ENCODE measurements at places on chromosomes 12 and 14.

DNA sequence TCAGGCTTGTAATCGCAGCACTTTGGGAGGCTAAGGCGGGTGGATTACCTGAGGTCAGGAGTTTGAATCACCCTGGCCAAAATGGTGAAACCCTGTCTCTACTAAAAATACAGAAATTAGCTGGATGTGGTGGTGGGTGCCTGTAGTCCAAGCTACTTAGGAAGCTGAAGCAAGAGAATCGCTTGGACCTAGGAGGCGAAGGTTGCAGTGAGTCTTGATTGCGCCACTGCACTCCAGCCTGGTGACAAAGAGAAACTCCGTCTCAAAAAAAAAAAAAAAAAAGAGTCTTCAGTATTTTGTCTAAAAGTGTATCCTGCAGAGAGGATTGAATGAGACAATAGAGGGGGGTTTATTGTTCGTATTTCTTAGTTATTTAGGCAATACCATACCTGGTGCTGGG is 25.3 kb downstream of the FOXA1 start:
- DNase-seq = no peak

DNA sequence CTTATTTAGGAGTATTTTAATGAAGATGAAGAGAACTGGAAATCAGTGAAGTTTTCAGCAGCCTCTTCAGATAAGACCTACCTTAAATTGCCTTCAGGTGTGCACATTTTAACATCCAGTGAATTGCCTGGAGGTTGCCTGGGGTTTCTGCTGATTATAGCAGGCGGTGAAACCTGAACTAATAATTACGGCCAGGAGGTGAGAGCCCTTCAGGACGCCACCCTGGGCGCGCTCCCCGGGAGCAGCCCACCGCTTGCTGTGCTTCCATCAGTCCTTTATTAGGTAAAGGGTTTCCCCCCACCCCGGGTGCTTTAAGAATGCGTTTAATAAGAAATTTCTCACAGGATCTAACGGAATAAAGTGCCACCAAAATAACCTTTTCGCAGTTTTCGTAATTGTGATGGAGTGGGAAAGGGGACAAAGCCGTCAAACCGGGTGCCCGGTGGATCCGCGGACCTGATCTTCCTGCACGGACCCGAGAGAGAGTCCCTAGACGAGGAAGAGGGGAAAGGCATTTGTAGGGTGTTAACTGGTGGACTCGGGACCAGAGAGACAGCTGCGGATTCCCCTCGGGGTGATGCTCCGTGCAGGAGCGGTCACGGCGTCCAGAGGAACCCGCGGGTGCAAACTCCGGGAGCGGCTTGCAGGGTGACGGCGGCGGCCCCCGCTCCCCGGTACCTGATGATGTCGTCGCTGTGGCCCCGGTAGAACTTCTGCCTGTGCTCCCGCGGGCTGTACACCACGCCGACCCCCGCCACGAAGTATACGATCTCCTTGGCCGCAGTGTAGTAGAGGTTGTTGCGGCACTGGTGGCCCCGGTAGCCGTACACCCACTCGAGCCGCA is 902 bp downstream of the EML5 start:
- DNase-seq = no peak

DNA sequence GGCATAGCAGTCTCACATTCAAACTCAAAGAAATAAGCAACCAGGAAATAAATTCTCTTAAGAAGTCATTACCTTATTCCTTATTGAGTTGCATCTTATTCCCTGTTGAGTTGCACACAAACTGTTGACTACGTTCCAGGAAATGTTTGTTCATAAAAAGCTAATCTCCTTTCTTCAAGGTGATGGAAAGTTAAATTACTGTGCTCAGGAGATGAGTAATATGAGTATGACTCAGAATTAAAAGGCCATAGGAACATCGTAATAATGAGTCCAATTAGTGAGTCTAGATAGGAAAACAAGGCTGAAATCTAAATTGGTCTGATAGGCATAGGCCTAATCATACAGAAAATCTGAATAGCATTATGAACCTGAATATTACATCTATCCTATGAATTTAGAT is 203.1 kb downstream of the SLC2A13 start:
- DNase-seq = no peak

DNA sequence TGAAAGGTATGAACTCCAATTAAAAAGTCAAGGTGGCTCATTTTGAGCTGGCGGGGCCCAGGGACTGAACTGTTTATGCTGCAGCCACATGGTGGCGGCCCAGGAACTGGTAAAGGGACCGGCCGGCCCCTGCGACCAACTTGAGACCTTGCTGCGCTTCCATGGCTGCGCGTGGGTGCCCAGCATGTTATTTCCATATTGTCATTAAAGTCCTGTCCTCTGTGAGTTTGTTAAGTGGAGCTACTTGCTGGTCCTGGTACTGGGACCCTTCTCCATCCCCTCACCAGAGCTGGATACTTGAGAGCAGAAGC is 62.3 kb downstream of the BEGAIN start:
- DNase-seq = peak; percentile 73

GRCh38 chr14:66177935-66178334 is 308.2 kb upstream of the CCDC196 start:
- no peak for DNase-seq

DNA sequence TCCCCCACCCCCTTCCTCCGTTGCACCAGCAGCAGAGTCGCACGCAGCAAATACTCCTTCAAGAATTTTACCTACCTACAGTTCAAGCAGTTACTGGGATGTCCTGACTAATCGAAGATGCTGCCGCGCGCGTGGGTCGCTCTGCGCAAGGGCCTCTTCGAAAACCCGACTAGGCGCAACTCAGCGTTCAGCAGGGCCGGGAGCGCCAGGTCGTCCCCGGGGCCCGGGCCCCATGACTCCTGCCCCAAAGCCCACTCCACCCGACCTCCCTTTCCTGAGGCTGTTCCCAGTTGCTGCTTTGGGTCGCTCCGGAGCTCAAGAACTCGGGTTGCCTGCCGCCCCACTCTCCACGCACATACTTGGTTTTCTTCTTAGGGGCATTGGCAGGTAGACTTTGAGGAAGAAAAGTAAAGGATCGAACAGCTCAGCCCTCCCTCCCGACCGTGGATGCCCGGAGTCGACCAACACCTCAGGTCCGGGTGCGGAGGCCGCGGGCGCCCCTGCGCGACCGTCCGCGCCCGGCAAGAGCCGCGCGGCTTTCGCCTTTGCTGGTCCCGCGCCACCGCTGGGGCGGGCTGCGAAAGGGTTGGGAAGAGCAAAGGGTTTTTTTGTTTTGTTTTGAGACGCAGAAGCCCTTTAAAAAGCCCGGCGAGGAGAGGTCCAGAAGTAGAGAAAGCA is 1.9 kb downstream of the BMP4 start:
- no peak for DNase-seq

- DNase-seq = no peak
Observed at GRCh38 chr14:98606041-98606640, 665.9 kb downstream of the BCL11B start.

DNA sequence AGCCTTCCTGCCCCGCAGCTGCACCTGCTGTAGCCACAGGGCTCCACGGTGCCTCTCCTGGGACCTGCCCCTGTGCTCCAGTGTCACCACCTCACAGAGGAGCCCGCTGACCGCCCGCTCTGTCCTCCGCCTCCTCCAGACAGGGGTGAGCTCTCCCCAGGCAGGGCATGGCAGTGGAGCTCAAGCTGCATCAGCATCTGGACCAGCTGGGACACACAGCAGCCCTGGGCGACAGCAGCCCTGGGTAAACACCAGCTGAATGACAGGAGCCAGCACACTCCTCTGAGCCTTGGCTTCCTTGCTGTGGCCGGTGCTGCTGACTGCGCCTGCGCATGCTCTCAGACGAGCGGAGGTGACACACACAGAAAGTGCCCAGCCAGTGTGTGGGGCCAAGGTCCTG is 22.0 kb downstream of the CHGA start:
- DNase-seq = no peak

GRCh38 chr12:27052176-27052575 is 29.8 kb downstream of the MED21 start:
- DNase-seq = no peak

DNA sequence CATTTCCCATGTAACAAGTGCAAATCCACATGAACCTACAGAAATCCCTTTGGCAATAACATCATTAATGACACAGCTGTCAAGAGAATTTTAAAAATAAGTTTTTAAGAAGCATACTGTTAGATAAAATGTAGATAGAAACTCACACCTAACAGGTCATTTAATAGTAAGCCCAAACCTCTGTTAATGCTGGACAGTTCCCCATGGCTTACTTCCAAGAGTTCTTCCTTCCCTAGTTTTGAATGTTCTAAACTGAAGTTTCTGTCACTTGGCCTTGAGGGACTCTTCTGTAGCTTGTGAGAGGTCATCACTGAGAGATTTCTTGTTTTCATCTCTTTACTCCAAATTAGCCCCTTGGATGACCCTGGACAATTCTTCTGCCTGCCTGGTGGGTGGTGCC is 22.7 kb downstream of the OTX2 start:
- no peak for DNase-seq

GRCh38 chr12:54439521-54440255 is 20.6 kb upstream of the ITGA5 start:
- no peak for DNase-seq

DNA sequence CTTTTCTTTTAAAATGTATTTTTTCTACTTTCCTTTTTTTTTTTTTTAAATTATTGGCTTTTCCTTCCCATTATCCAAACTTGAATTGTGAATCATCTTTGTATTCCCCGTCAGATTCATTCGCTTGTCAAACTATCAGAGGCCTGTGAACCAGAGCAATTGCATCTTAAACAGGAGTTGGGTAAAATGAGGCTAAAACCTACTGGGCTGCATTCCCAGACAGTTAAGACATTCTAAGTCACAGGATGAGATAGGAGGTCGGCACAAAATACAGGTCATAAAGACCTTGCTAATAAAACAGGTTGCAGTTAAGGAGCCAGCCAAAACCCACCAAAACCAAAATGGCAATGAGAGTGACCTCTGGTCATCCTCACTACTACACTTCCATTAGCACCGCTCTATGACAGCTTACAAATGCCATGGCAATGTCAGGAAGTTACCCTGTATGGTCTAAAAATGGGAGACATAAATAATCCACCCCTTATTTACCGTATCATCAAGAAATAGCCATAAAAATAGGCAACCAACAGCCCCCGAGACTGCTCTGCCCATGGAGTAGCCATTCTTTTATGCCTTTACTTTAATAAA is 19.9 kb downstream of the FUT8 start:
- no peak for DNase-seq

GRCh38 chr14:91402771-91403600 is 14.6 kb downstream of the CCDC88C start:
- DNase-seq = no peak

- DNase-seq = no peak
Observed at GRCh38 chr12:2976581-2976996, 17.4 kb downstream of the TEAD4 start.

- no peak for DNase-seq
Observed at GRCh38 chr12:3977621-3978020, 104.4 kb upstream of the PARP11 start.

GRCh38 chr14:47278233-47278842 is 397.1 kb downstream of the MDGA2 start:
- no peak for DNase-seq

- DNase-seq = no peak
Observed at GRCh38 chr12:30308010-30308717, 387.5 kb downstream of the IPO8 start.

DNA sequence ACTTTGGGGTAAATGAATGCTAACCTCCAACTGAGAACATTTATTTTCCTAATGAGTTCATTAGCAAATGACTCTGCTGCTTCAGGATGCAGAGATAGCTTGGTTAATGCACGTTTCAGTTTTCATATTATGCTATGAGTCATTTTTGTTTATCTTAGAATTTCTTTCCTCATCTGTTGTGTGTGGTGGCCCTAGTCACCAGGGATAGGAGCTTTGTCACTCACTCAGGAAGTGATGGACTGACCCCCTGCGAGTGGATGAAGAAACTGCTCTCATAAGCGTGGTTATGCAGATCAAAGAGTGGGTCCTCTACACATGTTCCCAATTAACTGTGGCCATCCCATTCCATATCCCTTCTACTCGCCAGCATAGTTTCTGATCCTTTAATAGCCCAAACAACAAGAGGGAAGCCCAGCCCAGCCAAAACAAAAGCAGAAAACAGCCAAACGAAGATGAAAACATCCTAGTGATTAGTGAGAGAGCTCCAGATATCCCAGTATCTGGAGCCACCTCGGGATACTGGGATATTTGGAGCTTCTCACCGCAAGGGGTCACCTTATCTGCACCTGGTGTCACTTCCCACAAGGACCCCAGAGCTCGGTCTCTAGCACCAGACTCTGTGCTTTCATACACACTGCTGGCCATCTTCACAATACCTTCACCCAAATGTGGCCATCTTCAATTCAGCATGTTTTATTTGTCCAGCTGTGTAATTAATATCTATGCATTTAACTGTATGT is 8.6 kb downstream of the TC2N start:
- DNase-seq = no peak

DNA sequence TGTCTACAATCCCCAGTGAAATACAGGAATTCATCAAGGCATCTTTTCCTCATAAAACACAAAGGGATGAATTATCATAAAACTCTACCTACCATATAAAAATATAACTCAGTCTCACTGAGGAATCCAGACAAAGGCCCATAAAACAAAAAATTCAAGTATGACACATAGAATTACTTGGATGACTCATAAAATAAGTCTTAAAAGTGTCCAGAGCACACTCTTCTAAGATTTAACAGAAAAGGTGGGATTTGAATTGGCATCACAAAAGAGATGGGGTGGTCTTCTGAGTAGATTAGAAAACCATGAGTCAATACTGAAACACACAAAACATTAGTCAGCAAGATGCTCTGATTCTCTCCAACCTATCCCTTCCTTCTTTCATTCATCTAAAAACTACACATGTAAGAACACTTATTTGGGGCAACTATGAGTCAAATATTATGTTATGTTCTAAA is 202.7 kb upstream of the GARIN6 start:
- DNase-seq = no peak

DNA sequence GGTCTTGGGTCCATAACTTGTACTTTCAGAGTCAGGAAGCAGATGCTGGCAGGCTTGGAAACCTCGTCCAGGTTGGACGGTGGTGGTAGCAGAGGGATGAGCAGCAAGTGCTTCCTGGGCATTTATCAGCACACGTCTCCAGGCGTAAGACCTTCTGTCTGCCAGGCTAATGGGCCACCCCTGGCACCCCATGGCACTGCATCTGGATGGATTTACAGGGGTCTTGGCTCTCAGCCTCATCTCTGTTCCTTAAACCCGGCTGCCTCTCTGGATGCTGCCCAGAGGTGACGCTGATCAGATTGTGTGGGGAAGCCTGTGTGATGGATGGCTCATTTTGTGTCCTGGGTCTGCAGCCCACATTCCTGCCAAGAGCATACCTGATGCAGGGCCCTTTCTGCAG is 145.1 kb downstream of the TSPAN9 start:
- no peak for DNase-seq

Measured in mesenteric fat pad (tissue), 1 donor.